ENCODE measurements at places on chromosomes 3 and 15.

DNA sequence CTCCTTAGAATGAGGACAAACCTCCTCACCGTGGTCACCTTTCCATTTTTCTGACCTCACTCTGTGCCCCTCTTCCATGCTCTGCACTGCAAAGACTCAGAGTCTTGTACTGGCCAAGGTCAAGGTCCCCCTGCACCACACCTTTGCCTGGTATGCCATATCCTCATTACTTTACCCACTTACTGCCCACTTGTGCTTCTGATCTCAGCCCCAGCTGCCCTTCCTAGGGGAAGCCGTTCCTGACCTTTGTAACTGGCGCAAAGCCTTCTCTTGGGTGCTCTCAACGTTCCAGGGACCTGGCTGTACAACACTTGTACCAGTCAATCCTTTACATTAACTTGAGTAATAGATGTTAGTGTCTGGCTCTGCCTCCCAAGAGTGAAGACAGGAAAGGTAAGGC is 256.0 kb downstream of the SV2B start:
- DNase-seq: no peak

GRCh38 chr15:90780916-90781315 is 63.8 kb downstream of the BLM start:
- peak; percentile 1 for DNase-seq

GRCh38 chr15:50181201-50181968 is 611 bp upstream of the SLC27A2 start:
- no peak for DNase-seq

- DNase-seq: no peak
Measured at GRCh38 chr3:187247398-187247797, 44.1 kb downstream of the MASP1 start.

- DNase-seq: no peak
Measured at GRCh38 chr3:181631901-181632300, 79.8 kb upstream of the SOX2 start.

DNA sequence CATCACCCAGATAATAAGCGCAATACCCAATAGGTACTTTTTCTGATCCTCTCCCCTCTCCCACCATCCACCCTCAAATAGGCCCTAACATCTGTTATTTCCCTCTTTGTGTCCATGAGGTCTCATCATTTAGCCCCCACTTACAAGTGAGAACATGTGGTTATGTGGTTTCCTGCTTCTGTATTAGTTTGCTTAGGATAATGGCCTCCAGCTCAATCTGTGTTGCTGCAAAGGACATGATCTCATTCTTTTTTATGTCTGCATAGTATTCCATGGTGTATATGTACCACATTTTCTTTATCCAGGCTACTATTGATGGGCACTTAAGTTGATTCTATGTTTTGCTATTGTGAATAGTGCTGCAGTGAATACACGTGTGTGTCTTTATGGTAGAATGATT is 165.4 kb downstream of the MBNL1 start:
- no peak for DNase-seq

- DNase-seq: no peak
Measured at GRCh38 chr3:197499427-197499826, 56.3 kb downstream of the BDH1 start.

- no peak for DNase-seq
Measured at GRCh38 chr3:105835606-105836005, 33.2 kb downstream of the CBLB start.

DNA sequence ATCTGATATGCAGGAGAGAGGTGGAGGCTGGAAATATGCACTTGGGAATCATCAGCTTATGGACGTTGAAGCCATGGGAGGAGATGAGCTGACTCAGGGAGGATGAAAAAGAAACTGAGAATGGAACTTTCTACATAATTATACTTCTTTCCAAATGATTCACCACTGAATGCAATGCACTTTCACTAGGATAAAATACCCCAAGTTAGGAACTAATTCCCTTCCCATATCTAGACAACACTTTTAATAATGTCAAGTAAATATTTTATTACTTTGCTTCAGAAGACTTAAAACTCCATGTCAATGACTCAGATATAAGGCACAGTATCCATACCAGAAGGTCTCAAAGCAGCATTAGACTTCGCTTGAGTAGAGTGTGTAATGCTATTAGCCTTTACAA is 24.2 kb downstream of the NPTN start:
- no peak for DNase-seq

- no peak for DNase-seq
Measured at GRCh38 chr15:101376615-101377395, 81.8 kb upstream of the SNRPA1 start.

DNA sequence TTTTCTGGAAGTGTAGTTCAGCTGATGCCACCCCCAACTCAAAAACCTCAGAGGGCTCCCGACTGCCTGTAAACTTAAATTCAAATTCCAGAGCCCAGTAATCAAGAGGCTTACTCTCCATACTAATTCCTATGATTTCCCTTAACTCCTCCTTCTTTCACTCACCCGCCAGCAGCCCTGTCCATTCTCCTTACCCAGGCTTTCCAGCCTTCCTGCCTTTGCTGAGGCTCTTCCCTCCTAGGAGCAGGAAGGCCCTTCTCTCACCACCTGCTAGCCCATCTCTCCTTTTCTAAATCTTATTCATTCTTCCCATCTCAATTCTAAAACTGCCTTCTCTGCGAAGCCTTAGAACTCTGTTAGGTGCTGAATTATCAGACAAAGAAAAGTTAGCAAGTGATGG is 30.4 kb downstream of the RORA start:
- DNase-seq: no peak

DNA sequence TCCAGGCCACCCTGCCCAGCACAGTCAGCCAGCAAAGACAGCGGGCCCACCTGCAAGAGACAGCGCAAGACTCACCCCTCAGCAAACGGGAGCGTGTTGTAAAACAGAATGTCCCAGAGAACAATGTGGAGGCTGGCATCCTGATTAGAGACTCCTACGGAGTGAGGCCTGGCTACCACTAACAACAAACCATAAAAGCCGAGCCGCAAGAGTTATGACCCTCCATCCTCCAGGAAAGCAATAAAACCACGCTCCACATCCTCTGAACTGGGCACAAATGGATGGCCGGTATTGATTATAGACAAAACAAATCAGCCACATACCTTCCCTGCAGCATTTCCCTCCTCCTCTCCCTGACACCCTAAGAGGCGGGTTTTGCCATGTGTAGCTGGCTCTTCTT is 75.8 kb upstream of the LIPC start:
- no peak for DNase-seq

- DNase-seq: no peak
Measured at GRCh38 chr3:127234778-127235177, 41.8 kb downstream of the PRR23E start.

DNA sequence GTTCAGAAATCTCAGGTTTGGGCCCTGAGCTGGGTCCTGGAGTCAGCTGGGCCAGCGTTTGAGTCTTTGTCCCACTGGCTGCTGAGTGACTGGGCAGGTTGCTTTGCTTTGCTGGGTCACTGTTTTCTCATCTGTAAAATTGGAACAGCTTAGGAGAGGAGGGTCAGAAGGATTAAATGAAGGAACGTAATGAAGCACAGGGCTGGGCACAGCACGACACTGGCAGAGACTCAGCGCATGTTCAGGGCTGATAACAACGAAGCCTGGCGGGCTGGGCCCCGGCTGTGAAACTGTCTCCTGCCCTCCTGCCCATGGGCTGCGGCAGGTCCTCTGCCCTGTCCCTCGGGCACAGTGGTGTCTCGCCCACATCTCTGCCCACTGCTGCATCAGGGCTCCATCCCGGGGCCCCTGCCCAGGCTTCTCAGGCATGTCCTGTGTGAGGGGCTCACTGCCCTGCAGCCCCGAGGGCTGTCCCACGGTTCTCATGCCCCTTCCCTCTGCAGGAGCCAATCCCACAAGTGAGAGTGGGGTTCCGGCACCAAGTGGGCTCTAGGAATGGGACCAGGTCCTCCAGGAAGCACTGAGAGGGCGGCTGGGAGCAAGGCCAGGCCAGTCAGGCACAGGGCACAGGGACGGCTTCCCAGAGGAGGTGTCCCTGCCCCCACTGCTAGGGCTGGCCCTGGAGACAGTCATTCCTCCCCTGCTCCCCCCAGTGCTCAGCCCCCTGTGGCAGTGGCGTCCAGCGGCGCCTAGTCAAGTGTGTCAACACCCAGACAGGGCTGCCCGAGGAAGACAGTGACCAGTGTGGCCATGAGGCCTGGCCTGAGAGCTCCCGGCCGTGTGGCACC is 88.0 kb downstream of the TBC1D2B start:
- DNase-seq: no peak

DNA sequence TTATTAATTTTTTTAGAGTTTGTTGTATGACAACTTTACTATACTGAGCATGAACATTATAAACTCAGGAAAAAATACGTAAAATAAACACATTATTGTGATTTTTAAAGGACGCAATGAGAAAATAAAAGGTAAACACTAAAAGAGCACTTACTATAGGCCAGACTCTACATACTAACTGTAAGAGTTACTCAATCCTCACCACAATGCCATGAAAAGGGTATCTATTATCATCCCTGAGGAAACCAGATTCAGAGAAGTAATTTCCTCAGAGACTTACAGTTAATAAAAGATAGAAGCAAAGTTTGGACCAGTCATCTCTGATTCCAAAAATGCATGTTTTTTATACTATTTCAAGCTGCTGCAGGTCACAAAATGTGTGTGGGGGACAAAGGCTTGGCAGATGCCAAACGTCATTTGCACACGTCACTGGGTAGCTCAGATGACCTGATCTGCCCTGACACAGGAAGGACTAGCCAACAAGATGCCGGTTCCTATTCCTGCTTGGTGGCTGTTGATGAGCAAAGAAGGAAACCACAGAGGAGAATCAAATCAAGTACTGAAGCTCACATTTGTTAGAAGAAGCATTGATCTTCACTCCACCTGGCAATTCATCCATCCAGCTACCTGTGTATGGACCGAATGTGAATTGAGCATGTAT is 42.3 kb downstream of the KLHL6 start:
- DNase-seq: peak; percentile 76

GRCh38 chr3:43239755-43240154 is 46.6 kb upstream of the SNRK start:
- DNase-seq: no peak

DNA sequence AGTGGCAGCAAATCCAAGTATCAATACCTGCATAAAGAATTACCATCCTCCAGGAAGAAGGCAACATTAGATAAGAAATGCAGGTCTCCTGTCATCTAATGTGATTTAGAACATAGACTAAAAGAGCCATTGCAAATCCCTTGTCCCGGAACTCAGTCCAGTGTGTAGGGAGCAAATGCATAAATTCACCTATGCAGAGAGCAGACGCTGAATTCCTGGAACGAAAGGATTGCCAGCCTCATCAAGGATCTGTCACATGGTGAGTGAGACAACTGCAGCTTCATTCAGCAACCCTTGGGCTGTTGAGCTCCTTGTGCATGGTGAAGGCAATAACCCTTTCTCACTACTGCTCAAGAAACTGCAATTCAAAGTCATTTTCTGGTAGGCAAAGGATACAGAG is 696.8 kb upstream of the CFAP20DC start:
- no peak for DNase-seq

GRCh38 chr3:33052671-33053070 is 44.3 kb downstream of the GLB1 start:
- DNase-seq: no peak

GRCh38 chr15:98321896-98322295 is 326.4 kb upstream of the IGF1R start:
- no peak for DNase-seq

- DNase-seq: no peak
Measured at GRCh38 chr15:77145370-77145769, 74.5 kb upstream of the TSPAN3 start.

DNA sequence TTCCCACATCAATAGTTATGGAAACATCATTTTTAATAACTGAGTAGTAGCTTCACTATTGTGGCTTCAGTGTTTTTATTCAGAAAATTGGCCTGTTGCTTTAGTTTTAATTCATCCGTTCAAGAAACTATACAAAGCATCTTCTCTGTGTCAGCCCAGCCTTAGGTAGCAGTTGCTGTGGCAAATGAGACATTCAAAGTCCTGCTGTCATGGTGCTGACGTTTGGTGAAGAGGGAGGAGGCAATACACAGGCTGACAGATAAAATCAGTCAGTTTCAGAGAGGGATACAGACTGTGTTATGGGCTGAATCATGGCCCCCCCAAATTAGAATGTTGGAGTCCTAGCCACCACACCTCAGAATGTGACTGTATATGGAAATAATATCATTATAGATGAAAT is 56.5 kb downstream of the SLC7A14 start:
- DNase-seq: no peak

GRCh38 chr3:141246224-141246957 is 14.8 kb downstream of the PXYLP1 start:
- DNase-seq: no peak

- DNase-seq: no peak
Measured at GRCh38 chr15:90306560-90306959, 41.1 kb downstream of the NGRN start.

DNA sequence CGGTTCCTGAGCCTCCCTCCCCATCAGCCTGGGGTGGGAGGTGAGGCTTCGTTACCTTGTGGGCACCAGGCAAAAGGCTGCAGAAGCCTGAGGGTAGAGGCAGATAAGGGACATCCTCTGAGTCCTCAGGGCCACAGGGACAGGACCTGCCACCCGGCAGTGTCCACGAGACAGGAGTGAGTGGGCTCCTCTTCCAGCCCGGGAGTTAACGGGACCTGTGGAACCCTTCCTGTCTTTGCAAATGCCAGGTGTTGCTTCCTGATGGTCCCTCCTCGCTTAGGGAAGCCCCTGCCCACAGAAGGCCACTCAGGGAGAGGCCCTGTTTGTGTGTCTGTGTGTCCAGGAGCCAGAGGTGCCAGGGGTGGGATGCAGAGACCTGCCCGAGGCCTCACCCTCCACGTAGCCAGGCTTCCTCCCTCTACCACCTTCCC is 111.1 kb upstream of the ALDH1A3 start:
- no peak for DNase-seq

- no peak for DNase-seq
Measured at GRCh38 chr15:31342381-31342780, 15.7 kb downstream of the KLF13 start.

DNA sequence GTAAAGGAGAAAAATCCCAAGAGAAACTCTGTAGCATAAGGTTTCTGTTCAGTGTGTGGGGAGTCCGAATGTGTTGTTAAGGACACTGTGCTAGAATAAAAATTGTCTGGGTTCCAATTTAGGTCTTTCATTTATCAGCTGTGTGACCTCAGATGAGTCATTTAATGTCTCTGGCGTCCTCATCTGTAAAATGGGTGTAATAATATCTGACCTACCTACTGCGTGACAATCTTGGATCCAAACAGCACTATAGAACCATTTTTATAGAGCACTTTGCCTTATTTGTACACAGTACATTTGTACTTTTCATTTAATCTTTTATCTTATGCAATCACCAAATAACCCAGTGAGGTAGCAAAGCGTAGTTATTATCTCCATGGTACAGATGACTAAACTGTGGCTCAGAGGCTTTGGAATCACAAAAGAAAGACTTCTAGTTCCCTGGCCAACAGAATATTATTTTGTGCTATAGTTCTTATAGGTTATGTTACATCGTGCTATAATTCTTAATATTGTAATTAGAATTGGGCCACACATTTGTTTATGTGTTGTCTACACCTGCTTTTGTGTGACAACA is 46.6 kb upstream of the TNIK start:
- no peak for DNase-seq

- DNase-seq: no peak
Measured at GRCh38 chr3:30550246-30550645, 56.2 kb upstream of the TGFBR2 start.

GRCh38 chr3:31390466-31390865 is 142.3 kb upstream of the STT3B start:
- no peak for DNase-seq

GRCh38 chr3:118077332-118077731 is 957.3 kb downstream of the IGSF11 start:
- DNase-seq: no peak
